ENCODE measurements at places on chromosomes 7 and 10.

DNA sequence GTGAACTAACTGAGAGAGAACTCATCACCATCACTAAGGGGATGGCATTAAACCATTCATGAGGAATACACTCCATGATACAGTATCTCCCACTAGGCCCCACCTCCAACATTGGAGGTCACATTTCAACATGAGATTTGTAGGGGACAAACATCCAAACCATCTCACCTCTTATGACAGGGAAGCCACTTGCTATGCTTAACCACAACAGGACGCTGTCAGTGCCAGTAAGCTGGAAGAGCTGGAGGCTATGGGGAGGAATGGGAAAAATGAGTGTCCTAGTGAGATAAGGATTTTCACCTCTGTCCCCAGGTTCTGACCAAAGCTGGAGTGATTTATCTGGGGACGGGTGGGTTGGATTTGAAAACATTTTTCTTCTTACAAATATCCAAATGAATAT is 17.6 kb downstream of the PLCE1 start:
- no peak for DNase-seq

GRCh38 chr7:93475811-93476210 is 98.7 kb downstream of the CALCR start:
- no peak for DNase-seq

- no peak for DNase-seq
These were observed 306.8 kb downstream of the SDK1 start for GRCh38 chr7:3607847-3608246.

DNA sequence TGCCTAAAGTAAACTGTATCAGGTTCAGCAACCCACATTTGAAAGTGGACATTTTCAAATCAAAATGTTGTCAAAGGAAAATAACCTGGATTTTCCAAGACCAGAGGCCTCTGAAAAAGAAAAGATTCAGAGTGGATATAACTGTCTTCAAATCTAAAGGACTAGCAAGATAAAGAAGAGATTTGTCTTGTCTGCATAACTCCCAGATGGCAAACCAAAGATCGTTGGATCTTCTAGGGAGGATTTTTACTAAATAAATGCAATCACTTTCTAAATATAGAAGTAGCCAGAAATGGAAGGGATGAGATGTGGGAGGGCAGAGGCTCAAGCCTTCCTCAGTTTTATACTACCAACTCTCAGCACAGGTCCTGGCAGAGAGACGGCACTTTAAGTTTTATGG is 39.0 kb downstream of the CABCOCO1 start:
- no peak for DNase-seq

DNA sequence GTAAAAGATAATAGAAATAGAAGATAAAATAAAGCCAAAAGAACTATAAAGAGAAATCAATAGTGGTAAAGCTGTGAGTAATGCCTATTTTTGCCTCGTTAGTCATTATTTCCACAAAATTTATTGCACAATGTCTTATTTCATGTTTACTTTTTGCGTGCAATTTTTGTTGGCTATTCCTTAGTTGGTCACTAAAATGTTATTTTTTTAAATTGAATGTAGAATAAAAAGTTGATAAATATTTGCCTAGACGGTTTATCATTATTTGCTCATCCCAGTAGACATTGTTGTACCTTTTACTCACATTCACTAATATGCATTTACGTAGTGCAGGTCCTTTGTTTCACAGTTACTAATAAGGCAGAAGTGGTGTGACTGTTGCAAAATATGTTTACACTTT is 227.8 kb upstream of the BMPER start:
- no peak for DNase-seq

DNA sequence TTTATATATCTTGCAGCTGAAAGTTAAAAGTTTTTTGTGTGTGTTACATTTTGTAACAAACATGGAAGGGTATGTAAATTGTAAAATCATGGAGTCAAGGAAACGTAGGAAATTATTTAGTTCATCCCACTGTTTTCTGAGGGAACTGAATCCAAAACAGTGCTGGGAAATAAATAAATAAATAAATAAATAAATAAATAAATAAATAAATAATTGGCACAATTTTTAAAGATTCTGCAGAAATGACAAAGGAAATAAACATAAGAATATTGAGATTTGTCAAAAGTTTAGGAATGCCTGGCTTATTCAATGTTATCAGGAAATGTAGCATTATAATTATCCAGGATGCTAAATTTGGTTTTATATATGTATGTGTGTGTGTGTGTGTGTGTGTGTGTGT is 91.4 kb upstream of the AGBL3 start:
- no peak for DNase-seq

- DNase-seq, result no peak
These were observed 108.3 kb downstream of the MAPK8 start for GRCh38 chr10:48414778-48415177.

GRCh38 chr7:22256541-22257096 is 100.3 kb downstream of the RAPGEF5 start:
- DNase-seq, result no peak

GRCh38 chr10:70960783-70961570 is 72.6 kb upstream of the PCBD1 start:
- no peak for DNase-seq

DNA sequence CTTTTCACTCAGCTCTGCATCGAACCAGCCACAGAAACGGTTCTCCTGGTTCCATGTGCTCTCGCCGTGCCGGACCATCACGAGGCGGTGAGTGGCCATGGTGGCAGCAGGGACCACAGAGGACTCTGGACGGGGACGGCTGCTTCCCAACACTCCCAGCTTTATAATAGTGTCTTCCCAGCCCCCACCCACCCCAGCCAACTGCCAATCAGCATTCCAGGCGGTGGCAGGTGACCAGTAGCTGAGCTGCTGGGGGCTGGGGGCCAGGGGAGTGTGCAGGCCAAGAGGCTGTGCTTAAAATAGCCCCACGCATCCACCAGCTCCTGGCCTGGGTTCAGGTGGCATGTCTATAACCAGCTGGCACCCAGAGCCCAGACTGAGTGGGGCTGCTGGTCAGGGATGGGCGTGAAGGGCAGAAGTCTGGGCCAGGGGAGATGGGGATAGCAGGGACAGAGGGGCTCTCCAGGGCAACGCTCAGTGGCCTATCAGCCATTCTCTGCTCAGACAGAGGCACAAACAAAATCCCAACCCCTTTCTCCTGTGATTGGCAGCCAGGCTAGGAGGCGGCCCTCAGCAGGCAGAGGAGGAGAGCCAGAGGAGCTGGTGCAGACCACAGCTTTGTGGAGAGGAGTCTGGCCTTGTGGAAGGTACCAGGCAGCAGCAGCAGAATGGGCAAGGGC is at the start of gene PGAM2:
Gene PGAM2, minus strand, starts transcription at position 137 of the 680 bp plus-strand sequence. Its CDS starts 38 bp downstream, at position 99.
- peak; percentile 55 for DNase-seq

DNA sequence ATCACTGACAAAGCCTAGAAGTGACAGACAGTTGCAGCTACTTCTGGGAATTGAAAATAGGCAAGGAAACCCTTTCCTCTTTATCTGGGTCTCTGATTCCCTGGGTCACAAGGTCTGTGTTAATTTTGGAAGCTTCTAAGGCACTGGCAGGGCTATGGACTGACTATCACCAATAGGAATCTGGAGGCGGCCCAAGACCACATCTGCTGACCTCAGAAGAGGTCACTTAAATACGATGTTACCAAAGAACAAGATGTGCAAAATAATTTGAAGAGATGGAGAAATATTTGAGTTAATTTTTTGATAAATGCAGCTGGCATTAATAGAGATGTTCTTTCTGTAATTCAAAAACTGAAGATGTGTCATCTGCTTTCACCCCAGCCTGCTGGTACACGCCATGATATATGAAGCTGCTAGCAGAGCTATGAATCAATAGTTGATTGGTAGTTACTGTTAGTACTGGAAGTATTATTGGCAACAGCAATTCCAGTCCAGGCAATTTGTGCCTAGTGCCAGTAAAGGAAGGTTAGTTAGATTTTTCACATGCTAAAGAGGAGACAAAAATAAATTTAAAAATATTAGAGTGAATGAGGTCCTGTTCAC is 5.5 kb upstream of the STEAP4 start:
- no peak for DNase-seq

GRCh38 chr10:28157379-28157778 is 145.5 kb downstream of the MPP7 start:
- no peak for DNase-seq

All from glutamatergic neuron (in vitro differentiated cells).